ENCODE measurements at places on chromosomes 11 and 22.
A peak's percentile ranks its signal among the peaks of the same experiment; 100 is the strongest.

GRCh38 chr11:108672113-108672512 is 7.2 kb downstream of the DDX10 start:
- no peak for DNase-seq

DNA sequence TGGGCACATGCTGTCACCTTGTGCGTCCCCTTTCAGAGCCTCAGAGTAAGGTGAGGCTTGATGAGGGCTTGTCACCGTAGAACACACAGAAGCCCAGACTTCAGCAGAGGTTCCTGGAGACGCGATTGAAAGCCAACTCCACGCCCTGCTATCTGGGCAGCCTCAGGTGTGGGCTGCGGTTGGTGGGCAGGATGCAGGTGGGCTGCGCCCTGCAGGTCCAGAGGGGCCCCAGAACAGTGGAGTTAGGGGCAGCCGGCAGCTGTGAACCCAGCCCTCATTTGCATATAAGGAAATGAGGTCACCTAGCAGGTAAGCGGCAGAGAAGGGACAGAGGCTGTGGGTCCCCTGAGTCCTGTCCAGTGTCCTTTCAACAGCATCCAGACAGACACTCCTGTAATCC is 15.4 kb downstream of the PHLDA2 start:
- DNase-seq, result no peak

DNA sequence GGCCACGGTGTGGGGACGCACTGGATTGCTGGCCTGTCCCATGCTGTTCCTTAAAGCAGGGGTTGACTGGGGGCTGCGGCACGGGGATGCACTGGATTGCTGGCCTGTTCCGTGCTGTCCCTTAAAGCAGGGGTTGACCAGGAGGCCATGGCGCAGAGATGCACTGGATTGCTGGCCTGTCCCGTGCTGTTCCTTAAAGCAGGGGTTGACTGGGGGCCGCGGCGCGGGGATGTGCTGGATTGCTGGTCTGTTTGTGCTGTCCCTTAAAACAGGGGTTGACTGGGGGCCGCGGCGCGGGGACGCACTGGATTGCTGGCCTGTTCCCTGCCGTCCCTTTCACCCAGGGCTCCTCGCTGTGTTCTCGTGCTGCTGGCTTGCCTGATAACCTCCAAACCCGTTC is 383.4 kb downstream of the TBC1D22A start:
- DNase-seq, result no peak

GRCh38 chr22:30435674-30436126 is 10.1 kb downstream of the MTFP1 start:
- DNase-seq, result no peak

GRCh38 chr22:20089977-20090729 is 10.1 kb downstream of the DGCR8 start:
- DNase-seq, result no peak

- no peak for DNase-seq
Observed at GRCh38 chr11:11582011-11582701, 39.6 kb downstream of the GALNT18 start.

- DNase-seq, result no peak
Observed at GRCh38 chr11:15967166-15967565, 389.2 kb downstream of the SOX6 start.

- peak; percentile 20 for DNase-seq
Observed at GRCh38 chr11:67613960-67614715, 7.4 kb downstream of the NDUFV1 start.

DNA sequence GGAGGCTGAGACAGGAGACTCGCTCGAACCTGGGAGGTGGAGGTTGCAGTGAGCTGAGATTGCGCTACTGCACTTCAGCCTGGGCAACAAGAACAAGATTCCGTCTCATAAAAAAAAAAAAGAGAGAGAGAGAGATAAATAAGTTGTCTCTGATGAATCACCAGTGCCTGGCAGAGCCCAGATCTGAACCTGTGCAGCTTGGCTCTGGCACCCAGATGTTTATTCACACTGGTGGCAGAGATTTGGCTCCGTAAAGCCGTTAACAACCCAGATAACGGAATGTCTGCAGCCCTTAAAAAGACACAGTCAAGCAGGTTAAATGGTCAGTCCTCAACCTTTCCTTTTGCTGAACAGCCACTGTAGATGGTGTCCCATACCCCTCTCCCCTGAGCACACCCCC is 33.5 kb upstream of the RTL6 start:
- DNase-seq, result no peak

DNA sequence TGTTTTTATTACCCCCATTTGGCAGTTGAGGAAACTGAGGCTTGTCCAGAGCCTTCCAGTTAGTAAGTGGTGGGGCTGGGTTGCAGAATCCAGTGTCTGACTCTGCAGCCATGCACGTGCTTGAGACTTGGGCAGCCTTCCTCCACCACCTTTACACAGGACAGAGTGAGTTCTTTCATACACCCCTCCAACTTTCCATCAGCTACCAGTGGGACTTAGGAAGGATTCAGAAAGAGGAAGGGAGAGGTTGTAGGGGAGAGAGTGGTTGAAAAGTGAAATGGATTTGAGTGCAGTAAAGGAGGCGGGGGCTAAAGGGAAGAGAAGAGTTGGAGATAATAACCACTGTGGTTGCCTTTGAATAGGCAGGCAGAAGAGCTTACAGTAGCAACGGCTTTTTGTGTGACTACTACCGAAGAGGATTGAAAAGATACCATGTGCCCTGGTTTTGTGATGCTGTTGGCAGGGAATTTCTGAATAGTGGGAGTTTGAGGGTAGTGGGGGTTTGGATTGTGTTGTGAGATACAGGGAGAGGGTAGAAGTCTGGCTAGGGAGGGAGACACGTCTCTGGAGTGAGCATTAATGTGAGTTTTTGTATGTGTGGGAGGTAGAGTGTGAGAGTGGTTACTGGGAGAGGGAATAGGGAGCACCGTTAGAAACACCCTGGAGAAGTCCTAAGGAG is 1.7 kb downstream of the UVRAG start:
- no peak for DNase-seq

GRCh38 chr22:47381240-47381639 is 618.8 kb downstream of the TBC1D22A start:
- no peak for DNase-seq

- no peak for DNase-seq
Observed at GRCh38 chr11:9750551-9750950, 86.7 kb downstream of the SWAP70 start.

DNA sequence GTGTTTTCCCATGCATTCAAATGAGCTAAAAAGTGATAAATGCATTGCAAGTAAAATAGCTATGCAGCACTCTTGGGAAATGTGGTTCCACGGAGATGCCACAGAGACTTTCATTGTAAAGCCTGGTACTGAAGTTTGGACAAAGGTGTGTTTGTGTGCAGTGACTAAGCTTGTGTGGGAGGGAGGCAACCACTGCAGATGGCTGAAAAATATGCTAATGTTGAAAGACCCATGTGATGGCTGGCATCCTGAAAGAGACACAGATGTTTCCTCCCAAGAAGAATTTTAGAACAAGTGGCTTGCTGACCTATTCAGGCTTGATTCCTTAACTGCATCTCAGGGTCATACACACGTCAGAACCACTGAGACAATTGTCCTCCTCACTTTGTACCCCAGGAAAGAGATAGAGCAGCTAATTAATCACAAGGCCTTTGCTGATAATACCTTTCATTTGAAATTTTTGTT is 73.8 kb downstream of the FAM76B start:
- DNase-seq, result no peak

DNA sequence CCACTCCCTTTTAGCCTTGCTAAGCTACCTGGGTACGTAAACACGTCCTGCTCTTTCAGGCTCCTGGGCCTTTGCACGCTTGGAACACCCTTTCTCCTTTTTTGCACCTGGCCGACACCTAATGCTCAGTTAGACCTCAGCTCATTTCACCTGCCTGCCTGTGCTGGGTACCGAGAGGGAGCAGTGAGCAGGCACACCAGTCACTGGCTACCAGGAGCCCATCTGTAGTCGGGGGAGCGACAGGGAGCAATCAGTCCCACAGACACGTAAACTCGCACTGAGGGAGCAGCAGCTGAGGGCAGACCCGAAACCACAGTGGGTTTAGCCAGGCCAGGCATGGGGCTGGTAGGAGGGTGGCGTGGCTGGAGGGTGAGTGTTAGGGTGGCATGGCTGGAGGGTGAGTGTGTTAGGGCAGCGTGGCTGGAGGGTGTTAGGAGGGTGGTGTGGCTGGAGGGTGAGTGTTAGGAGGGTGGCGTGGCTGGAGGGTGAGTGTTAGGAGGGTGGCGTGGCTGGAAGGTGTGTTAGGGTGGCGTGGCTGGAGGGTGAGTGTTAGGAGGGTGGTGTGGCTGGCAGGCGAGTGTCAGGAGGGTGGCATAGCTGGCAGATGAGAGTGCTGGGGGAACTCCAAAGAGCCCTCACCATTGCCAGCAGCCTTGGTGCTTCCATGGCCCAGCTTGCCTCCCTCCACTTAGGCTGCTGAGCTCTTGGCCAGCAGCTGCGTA is 6.4 kb upstream of the GTSE1 start:
- DNase-seq, result no peak

DNA sequence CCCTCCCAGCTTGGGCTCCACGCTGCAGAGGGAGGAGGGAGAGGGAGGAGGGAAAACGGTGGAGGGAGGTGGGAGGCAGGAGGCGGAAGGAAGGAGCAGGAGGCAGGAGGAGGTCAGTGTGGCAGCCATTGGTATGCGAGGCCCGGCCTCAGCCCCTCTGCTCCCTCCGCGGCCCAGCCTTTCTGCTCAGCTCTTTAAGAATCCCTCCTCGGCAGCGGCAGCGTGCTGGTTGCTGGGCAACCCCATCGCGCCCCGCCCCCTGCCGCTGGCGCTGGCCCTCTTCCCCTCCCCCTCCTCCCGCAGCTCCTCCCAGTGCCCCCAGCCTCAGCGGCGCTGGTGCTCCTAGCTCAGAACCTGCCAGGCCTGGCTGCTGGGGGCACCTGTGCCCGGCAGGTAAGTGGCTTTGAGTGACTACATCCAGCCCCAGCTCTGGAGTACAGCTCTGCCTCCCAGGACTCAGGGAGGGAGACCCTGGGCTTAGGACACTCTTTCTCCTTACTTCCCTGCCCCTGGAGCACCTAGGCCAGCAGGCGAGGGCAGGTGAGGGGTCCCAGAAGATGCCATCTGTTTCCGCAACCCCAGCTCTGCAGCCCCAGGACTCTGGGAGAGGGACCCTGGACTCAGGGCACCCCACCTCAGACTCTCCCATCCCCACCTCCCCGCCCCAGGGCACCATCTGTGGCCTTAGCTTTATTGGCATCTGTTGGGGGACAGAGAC is 7.2 kb upstream of the FLRT1 start:
- peak; percentile 68 for DNase-seq

DNA sequence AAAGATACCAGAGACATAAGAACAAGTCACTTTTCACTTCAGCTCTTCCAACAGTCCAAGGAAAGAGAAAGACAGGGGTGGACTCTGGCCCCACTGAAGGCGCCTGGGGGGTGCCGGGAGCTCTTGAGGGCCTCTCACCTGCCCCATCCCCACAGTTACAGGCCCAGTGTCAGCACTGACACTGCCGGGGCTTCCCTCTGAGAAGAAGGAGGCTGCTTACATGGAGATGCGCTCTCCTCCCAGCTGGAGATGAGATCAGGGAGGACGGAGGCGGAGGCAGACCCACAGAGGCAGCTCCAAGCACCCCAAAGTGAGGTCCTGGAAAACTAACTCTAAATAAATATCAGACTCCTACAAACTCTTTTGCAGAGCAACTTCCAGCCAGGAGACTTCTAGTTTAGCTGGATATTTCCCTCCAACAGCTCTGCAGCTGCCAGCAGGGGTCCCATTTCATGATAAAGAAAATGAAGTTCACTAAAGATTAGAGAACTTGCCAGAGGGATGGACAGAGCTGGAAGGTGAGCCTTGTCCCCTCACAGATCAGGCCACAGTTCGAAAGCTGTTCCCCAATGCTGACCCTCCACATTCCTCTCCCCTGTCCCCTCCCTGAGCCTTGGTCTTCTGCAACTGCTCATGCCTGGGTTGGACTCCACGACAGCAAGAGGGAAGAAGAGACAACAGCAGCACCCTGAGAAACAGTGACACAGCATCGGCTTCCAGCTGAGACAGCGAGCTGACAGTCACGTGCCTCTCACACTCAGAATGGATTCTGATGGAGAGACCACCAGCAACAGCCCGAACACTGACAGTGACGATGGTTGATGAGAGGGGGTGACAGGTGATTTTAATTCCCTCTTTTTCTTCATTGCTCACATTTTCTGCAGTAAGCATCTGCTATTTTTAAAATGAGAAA is 5.8 kb downstream of the CARS1 start:
- DNase-seq, result no peak

DNA sequence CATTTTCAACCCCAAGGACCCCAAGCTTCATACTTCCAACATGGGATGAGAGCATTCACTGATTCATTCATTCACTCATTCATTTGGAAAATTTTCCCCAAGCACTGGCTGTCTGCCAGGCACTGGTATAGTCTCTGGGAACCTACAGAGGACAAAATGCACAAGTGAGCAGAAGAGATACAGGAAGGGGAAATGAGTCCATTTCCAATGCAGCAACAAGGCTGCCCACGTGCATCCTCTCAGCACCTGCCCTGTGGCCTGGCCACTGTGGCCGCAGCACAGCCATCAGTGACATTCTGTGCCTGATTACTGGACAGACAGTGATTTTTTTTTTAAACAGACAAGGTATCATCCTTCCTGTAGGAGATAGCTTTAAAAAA is 96.0 kb upstream of the PITPNB start:
- DNase-seq, result no peak

GRCh38 chr11:61278001-61278470 is 17.1 kb downstream of the VWCE start:
- DNase-seq, result no peak

DNA sequence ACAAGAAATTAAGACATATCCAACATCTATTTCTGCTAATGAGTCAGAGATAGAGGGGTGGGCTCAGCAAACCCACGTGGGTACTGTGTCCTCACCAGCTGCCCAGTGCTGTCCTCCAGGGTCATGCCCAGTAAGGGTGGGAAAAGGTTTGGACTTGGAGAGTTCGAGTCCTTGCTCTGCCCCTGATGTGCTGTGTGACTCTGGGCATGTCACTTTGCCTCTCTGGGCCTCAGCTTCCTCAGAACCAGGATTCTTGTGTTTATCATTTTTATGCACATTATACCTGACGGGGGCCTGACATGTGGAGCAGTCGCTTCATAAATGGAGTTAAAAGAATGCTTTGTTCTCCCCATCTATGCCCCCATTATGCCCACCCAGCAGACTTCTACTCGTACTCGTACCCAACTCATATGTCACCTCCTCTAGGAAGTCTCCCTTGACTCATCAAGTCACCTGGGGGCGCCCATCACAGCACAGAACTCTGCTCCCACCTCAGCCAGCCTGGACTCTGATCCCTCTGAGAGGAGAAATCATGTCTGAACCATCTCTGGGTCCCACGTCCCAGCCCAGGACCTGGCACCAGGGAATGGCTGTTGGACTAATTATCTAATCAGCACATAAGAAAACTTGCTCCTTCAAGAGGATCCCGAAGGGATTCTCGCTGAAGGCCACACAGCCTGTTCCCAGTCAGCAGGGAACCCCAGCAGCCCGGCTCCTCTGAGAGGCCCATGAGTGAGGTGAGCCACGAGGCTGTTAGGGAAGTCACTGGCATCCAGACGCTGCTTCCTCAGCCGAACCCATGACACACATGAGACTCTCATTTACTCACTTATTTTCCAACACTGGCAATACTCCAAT is 38.7 kb upstream of the TSKU start:
- no peak for DNase-seq

DNA sequence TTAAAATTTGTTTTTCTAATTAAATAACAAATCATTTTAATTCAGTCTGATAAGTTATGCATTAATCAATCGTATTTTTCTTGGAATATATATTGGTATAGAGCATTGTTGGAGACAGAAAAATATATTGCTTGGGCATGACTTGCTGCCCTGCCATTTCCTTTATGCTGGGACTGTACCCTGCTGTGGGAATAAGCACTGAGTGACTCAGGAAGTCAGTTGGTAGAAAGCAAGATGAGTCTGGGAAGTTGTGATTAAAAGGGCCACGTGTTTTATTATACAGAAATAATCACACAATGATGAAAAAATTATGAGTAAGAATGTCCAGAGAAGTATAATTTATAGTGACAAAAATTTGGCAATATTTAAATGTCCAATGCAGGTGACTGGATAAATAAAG is 139.5 kb downstream of the KIF18A start:
- no peak for DNase-seq

Measured in iPS DF 19.7 (cell line).